Left ventricle myocardium inferior (tissue), 1 donor: ENCODE measurements at places on chromosomes 6 and 20. TPM values are rescaled to one million over a fixed set of nuclear protein-coding genes. Genes with fewer than 3 reads are reported as not detected.

The CNPY3 gene
- 20.1 TPM for total RNA-seq

The NHLRC1 gene
- 1.1 TPM for total RNA-seq

The ENPP3 gene
- total RNA-seq: 0.14 TPM

The VWA7 gene
- total RNA-seq: 14.7 TPM

The PDE10A gene
- 12.2 TPM for total RNA-seq

The FAM184A gene
- 0.93 TPM for total RNA-seq

The RUNX2 gene
- total RNA-seq: 0.38 TPM

The TNFAIP3 gene
- total RNA-seq: 7.0 TPM

The DACT2 gene
- 2.3 TPM for total RNA-seq

The TLDC2 gene
- not detected for total RNA-seq

The C6orf58 gene
- total RNA-seq: not detected
